ENCODE measurements at places on chromosomes 4 and X. TPM values are rescaled to one million over a fixed set of nuclear protein-coding genes. Genes with fewer than 3 reads are reported as not detected.

The CT45A3 gene
- total RNA-seq, result not detected

GRCh38 chr4:188665491-188666457, 526.5 kb downstream of the TRIML1 start:
- no peak for DNase-seq

GRCh38 chr4:129246910-129247461, 151.0 kb downstream of the C4orf33 start:
- DNase-seq, result no peak

- DNase-seq, result no peak
Observed at GRCh38 chr4:127988638-127989037, 23.4 kb downstream of the ABHD18 start.

DNA sequence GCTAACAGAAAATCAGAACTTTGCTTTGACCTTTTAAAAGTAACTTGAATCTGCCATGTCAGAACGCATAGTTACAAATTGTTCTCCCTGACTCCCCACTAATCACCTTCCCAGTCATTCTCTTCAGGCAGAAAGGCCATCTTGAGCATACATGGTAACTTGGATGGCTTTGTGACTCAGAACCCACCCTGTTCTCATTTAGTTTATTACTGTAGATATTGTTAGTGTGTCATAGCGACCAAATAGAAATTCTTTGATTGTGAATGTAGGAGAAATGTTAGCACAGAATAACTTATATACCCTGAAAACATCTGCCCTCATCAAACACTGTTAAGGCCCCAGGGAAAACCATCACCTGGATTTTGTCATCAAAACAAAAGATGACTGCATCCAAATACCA, 382.0 kb downstream of the MAGEB5 start:
- no peak for DNase-seq

DNA sequence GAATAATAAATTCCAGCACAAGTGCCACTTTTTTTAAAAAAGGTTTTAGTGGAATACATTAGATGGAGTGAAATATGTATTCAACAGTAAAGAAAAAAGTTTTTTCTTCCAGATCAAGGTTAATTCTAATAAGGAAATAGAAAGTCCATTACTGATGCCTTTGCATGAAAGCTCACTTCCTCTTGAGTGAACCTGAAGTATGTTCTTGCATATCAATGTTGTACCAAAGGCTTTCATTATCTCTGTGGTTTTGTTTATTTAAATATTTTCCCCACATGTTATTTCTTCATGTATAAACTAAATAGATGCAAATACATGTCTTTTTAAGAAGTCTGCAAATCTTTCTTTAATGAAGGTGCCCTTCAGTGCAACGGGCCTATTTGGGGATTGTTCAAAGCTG, 307.9 kb downstream of the C4orf33 start:
- DNase-seq, result no peak

All from endothelial cell (in vitro differentiated cells).